Activated effector memory CD4-positive, alpha-beta T cell treated with Interleukin-2 at 50 U/mL for 16 hours (primary cell): ENCODE measurements at places on chromosomes 11 and 22.

GRCh38 chr11:33291004-33291777, 34.0 kb downstream of the HIPK3 start:
- DNase-seq, result no peak

GRCh38 chr22:43298062-43298801, 44.9 kb downstream of the SCUBE1 start:
- DNase-seq, result no peak

GRCh38 chr11:70097783-70098563, 19.9 kb downstream of the ANO1 start:
- no peak for DNase-seq

DNA sequence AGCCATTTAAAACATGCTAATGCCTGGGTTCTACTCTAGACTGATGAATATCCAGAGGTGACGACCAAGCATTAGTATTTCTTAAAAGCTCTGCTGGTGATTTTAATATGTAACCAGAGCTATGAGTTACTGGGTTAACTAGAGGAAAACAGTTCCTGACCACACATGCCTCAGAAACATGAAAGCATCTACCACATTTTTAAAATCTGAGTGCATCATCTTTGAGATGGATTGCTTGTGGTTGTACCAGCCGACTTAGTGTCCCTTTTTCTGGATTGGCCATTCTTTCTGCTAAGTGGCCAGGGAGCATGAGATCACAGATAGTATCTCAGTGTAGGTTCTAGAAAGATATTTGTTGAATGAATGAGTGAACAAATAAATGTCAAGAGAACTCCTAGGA, 152.4 kb downstream of the NTM start:
- no peak for DNase-seq

DNA sequence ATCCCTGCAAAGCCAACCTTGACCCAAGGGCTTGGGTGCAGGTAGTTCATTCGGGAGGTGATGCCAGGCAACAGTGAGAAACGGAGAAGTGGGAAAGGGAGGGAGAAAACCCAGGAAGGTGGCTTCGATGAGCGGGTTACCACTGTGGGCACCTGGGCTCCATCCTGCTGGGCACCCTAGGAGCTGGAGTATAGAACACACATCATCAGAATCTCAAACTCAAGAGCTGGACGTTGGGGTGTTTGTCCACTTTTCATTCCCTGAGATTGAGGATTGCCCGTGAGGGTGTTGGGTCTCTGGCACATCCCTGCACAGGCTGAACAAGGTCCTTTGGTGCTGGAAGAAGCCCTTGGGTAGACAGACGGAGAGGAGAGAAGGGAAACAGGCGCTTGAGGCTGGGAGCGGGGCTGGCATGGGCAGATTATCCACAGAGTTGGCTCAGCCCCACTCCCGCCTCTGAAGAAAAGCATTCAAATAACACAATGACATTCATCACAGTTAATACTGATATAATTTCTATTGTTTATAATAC, 70.4 kb downstream of the LRRC32 start:
- no peak for DNase-seq

DNA sequence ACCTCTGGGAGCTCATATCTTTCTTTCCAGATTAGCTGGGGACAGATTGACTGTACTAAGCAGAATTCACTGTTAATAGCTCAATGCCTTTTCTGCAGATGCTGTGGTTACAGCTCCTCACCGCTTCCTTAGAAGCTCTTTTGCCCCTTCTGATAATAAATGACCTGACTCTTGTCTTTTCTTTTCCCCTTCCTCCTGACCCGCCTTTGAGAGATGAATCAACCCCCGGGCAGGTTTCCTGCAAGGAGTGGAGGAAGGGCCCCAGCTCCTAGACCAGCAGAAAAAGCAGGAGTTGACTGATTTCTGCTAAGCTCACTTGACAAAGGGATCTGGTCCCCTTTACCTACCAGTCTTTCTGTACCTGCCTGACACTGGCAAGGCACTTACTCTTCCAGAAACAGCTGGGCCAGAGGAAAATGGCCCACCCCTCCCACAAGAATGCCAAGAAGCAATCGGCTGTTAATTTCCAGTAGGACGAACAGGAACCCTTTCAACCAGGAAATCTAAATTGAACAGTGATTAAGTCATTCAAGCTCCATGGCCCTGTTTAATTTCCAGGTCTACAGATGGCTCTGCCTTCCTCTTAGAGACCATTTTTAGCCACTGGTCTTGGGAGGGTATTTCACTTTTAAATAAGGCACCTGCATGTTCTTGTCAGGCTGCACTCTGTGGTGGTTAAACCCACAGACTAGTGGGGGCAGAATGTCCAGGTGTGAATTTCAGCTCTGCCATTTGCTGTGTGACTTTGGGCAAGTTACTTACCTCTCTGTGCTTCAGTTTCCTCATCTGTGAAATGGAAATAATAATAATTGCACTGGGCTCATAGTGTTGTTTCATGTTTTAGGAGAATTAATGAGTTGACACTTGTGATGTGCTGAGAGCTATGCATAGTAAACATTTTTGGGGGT, 67.5 kb downstream of the PRR5L start:
- DNase-seq, result no peak

- DNase-seq, result no peak
These were observed 262.6 kb upstream of the SORL1-AS1 start for GRCh38 chr11:121715405-121715804.

DNA sequence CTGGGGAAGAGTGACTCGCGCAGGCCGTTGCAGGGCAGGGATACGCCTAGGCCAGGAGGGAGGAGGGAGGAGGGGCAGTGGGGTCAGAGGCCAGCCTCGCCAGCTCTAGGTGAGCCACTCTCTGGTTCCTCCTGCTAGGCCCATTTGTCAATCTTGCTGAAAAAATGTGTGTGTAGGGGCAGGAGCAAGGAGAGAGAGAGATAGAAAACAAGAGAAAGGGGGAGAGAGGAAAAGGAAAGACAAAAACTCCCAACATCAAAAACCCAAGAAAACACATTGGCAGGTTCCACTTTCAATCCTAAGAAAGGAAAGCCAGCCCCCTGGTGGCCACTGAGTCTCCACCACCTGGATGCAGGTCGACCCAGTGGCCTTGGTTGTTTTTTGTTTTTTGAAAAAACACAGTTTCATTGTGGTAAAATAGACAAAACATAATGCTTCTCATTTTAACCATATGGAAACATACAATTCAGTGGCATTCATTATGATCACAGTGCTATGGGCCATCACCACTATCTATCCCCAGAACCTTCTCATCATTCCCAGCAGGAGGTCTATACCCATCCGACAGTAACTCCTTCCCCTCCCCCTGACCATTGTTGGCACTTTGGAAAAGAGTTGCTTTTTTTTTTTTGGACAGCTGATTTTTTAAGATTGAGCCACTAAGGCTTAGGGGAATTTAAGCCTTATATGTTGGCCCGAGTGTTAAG, 10.9 kb downstream of the OMP start:
- DNase-seq, result no peak

GRCh38 chr11:63705526-63705925, 24.2 kb downstream of the RTN3 start:
- DNase-seq, result no peak

DNA sequence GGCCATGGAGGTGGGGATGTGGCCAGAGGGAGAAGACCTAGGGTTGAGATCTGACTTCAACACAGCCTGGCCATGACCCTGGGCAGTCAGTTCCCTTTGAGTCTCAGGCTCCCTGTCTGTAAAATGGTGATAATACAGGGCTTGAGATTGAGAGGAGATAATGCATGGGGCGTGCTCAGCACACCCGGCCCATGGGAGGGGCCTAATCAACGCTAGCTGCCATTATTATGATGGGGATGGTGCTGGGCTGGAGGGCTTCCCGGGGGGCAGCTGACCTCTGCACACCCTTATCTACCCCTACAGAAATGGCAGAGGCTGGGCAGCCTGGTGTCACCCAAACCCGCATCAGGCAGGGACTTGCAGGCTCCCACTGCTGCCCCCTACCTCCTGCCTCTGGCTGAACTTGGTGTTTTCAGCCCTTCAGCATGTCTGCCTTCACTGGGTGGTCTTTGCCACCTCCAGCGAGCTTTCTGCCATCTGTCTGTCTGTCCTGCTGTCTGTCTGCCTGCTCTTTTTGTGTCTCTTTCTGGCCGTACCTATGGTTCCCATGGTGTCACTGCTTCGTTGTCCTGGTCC, 84.5 kb downstream of the CACNA1I start:
- no peak for DNase-seq

GRCh38 chr11:93389737-93390136, 59.2 kb downstream of the DEUP1 start:
- DNase-seq, result no peak

DNA sequence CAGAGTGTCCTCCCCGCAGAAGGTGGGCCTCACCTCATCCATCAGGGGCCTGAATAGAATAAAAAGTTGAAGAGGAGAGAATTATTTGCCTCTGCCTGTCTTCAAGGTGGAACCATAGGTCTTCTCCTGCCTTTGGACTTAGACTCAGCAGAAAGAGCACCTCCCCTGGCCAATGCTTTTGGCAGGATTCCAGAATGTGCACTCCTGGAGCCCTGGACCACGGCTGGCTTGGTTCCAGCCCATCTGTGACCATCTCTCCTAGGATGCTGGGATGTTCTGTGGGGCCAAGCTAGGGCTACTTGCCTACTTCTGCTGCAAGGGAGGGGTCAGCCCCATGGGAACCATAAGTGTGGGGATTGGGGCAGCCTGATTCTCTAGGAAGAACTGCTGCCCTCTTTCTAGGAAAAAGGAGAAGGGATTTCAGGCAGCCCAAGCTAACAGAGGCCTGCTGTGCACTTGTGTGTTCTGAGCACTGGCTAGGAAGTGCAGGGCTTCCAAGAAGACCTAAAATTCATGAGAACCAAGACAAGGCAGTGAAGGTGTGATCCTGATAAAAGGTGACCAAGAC, 32.2 kb upstream of the SHANK2 start:
- no peak for DNase-seq

DNA sequence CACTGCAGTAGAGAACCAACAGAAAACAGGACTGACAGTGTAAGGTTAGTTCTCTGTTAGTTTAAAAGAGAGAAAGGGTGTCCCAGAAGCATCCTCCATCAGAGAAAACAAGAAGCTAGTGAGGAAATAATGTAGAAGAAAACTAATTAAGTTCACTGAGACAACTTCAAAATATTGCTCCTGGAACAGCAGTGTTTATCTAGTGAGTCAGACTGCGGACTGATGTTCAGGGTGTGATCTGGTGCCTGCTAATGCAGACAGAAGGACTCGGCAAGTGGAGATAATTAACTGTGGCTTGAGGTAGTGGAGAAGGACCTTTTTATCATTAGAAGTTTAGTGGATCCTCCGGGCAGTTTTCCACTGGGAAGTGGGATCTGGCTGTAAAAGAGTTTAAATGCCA, 55.4 kb downstream of the CDON start:
- DNase-seq, result no peak

- DNase-seq, result no peak
These were observed 205.0 kb downstream of the CWF19L2 start for GRCh38 chr11:107252429-107253161.

DNA sequence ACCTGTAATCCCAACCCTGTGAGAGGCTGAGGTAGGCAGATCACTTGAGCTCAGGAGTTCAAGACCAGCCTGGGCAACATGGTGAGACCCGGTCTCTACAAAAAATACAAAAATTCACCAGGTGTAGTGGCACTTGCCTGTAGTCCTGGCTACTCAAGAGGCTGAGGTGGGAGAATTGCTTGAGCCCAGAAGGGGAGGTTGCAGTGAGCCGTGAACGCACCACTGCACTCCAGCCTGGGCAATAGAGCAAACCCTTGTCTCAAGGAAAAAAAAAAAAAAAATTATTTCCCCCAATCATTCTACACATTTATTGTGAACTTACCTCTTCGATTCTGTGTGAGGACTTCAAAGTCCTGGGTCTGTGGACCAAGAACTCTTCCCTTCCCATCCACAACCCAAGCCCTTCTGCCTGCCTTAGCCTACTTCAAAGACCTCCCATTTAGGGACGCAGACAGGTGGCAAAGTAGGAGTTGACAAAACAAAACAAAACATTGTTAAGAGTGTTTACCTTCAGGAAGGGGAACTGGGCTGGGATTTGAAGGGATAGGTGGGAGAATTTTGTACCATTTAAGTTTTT, 3.8 kb upstream of the WEE1 start:
- DNase-seq, result no peak

DNA sequence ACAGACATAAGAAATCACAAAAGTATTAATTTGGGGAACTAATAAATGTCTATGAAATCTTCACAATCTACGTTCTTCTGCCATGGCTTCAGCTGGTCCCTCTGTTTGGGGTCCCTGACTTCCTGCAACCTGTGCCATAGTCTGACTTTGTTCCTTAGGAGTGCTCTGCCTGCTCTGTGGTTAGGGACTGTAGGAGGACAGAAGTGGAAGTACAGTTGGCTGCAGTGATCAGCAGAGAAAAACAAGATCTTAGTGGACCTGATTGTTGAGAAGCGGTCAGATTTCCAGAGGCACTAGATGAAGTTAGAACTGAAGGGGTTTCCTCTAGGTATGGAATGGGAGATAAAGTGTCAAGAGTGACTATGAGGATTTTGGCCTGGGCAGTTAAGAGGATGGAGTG, 80.6 kb downstream of the PPP6R3 start:
- no peak for DNase-seq

GRCh38 chr11:27710536-27710935, 10.3 kb upstream of the BDNF start:
- no peak for DNase-seq

- DNase-seq, result no peak
These were observed 5.7 kb downstream of the SIGIRR start for GRCh38 chr11:409008-409599.

- no peak for DNase-seq
These were observed 682 bp upstream of the OR5M11 start for GRCh38 chr11:56543739-56544138.

DNA sequence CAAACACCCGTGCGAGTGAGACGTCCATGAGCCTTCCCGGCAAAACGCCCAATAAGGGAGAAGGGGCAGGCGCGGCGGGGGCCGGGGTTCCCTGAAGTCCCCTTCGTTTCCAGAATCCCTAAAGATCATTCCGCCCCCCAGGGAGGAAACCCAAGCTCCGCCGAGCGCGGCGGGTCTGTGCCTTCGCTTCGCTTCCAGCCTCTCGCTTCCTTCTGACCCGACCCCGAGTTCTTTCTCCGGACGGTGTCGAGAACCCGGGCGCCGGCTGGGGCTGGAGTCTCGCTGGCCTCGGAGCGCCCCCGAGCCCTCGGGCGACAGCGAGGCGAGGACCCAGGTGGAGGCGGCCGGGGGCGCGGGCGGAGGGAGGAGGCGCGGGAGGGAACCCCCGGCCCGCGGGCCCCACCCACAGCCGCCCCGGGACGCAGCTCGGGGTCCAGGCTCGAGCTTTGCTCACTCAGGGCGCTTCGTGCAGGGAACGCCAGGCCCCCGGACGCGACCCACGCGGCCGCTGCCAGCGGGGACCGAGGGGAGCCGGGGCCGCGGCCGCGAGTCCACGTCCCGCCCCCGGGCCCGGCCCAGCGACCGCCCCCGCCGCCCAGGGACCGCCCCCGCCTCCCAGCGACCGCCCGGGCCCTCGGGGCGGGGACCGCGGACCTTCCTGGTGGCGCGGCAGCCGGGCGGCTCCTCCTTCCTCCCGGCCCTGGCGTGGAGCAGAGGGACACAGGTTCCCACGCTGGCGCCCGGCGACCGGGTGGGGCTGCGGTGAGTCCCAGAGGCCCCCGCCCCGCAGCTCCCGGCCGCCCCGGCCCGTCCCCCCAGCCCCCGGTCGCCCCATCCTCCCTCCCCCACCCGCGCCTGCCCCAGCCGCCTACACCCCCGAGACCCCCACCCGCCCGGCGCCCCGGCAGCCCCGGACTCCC, at the start of gene PGGHG:
TSS of gene PGGHG (plus strand) at position 649 of the 920 bp plus-strand sequence. CDS start 691 bp downstream, outside the sequence.
- DNase-seq, result peak; percentile 61
